Stimulated activated CD8-positive, alpha-beta memory T cell treated with anti-CD3 and anti-CD28 coated beads, Interleukin-4, amount 100 ng/mL, for 1 hour (primary cell): ENCODE measurements at places on chromosomes 1 and 21.

GRCh38 chr1:221439008-221439746 lies 302.7 kb downstream of the DUSP10 start:
- peak; percentile 14 for DNase-seq

- DNase-seq, result no peak
Observed at GRCh38 chr1:42379794-42380585, 602 bp upstream of the RIMKLA start.

DNA sequence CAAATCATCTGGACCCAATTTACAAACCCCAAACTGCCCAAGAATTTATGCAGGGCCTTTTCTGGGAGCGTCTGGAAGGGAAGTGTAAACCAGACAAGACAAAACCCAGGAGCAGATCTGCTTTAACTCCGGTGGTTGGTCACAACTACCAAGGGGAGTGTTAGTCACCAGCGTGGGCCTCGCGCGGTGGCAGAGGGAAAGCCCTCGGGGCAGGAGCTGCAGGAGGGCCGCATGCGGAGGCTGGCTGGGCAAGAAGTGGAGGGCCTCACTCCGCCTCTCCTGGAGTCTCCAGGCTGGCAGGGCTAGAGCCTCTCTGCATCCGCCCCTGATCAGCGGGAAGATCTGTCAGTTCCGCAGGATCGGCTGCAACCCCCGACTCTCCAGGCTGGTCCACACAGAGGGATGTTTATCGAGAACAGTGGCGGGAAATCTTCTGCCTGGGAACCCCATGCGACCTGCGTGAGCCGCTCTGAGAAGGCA lies 2.0 kb downstream of the COL24A1 start:
- no peak for DNase-seq

DNA sequence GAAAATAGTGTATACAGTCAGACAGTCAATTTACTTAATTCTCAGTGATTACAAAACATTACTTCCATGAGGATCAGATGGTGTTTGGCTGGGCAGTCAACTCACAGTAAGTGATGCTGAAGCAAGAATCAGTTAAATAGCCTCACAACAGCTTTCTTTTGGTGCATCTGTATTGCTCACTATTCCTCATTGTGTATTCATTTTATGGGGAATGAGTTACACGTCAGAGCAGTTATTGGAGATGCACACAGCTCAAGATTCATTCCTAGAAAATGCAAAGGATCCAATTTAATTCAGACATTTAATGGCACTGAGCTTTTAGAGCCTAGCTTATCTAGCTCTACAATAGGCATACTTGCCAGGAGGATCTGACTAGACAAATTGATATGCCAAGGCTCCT lies 150.6 kb downstream of the HS2ST1 start:
- DNase-seq, result no peak

DNA sequence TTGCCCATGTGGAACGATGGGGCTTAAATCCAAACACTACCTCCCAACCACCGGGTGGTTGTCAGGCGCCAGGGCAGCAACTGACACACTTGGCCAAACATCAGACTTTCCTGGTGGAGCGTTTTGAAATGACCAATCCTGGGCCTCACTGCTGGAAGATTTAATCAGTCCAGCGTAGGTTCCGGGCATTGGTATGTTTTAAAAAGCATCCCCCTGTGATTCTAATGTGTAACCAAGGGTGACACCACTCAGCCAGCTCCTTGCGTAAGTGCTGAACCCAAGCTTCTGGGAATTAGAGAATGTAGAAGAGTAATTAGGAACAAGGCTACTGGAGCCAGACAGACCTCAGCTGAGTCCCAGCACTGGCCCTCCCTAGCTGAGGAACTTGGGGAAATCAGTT lies 44.8 kb upstream of the KAZN start:
- DNase-seq, result no peak

GRCh38 chr21:29033301-29033700 lies 8.8 kb downstream of the USP16 start:
- DNase-seq, result no peak

DNA sequence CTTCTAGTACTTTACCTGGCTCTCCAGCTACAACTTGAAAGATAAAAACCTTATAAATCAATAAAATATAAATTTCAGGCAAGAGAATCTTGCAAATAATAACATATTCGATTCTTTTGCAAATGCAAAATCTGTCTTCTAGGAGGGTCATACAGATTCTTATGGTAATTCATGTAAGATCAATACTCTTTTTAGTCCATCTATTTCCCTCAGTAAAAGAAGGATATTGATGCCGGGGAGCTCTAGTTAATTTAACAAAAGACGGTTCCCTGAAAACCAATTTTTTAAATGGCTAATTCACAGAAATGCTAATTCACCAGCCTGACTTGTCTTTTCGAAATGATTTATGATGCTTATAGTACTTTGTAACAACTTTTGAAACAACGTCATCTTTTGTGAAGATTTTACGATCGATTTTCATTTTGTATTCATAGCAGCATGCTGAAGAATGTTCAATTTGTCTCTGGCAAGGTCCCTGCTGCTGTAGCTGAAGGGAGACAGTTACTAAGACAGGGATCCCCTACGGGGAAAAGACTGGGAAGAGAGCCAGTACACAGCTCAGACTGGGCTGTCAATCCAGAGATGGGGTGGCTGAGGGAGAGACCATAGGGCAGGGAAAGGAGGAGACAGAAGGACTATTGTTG lies 90.6 kb upstream of the SPAG17 start:
- DNase-seq, result no peak

DNA sequence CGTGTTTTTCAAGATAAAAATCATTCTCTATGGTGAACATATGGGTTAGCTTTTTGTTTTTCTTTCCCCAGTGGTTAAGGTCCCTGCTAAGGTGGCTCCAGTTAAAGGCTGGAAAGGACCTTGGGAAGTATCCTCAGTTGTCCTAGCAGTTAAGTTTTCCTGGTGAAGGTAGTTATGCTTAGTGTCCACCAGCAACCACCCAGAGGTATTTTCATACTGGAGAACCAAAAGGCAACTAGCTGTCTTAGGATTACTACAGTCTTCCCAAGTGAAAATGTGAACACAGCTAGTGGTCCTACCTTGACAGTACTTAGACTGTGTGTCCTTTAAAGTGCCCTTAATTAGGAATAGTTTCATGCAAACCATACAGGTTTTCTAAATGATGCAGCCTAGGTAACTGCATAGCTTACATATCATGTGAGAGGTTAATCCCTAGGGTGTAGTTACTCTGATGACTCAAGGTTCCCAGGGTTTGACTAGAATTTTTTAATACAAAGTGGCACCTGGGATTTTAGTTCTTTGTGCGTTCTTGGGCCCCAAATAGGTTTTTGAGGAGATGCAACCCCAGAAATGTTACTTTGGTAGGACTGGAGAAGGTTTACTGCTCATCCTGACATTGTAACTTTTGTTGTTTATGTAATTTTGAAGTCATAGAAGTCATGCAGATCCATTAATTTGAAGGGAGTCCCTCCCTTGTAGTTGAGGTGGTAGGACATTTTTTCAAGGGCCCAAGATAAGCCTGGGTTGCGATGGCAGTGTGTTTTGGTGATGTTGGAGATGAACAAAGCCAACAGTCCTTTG lies 36.5 kb downstream of the YY1AP1 start:
- no peak for DNase-seq

- DNase-seq, result no peak
Observed at GRCh38 chr1:15123925-15124324, 29.6 kb upstream of the TMEM51 start.

GRCh38 chr21:42699196-42699595 lies 45.8 kb downstream of the PDE9A start:
- DNase-seq, result no peak

DNA sequence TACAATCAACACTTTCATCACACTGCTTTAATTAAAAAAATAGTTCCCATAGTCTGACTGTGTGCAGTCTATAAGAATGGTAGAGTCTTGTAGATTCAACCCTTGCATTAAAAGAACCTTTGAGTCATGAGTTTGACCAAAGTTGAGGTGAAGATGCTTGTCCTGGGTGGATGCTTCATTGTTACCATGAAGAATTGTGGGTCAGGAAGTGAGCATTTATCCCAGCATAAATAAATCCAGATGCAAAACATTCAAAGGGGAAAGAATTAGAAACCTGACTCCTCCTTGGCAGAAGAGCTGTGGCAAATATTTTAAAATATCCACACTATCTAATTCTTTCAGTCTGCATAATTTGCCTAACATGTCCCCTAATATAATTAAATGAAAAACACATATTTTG lies 72.9 kb upstream of the SPAG17 start:
- no peak for DNase-seq

- DNase-seq, result no peak
Observed at GRCh38 chr1:203287109-203287893, 18.0 kb upstream of the BTG2 start.

DNA sequence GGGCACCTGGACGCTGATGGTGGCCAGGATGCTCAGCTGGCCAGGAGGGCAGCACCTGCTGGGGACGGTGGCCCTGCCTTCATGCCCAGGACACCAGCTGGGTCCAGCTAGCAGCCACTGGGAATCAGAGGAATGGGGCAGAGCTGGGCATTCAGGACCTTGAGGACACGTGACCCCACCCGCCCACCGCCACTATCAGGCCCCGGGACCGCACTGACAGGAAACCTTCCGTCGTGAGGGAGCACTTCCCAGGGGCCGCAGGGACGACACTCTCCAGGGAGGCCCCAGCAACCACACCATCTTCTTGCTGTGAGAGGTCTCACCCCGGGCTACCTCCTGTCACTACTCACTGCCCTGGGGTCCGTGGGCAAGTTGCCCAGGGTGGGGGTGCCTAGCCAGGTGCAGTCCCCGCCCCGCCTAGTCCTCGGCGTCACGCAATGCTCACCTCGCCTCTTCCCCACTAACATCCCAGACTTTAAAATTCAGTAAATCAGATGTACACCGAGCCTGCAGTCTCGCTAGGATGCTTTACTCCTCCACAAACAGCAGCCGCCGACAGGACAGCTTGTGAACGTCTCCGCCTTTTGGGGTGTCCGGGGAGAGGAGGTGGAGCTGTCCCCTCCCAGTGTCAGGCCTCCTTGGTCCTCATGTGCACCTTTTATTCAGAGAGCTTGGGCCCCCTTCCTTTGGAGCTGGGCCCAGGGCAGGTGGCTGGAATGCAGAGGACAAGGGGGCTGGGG lies 4.9 kb downstream of the VWA1 start:
- no peak for DNase-seq

DNA sequence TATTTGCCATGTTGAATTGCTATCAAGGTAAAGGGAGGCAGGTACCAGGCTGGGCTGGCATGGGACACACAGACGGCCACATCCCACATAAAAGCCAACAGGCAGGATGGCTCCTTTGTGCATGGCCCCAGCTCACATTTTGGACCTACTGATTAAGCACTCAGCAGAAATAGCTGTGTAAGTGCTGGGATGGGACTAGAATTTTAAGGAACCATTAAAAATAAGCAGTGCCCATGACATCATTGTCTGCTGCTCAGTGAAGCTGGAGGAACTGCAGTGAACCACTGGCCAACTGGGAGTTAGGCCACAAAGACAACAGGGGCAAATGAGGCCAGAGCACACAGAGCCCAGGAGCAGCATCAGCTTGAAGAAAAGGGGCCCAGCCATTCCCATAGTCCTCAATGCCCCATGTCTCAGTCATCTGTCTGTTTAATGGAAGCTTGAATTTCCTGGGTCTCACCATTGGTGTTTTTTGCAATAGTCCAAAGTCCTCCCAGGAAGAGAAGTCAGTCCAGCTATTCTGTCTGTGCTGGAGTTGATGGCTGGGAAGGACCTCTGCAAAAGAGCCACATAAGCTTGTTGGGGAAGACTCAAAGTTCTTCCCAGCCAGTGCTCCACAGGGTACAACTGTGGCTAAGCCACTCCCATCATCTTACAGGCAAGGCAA lies 45.3 kb upstream of the TNR start:
- no peak for DNase-seq

DNA sequence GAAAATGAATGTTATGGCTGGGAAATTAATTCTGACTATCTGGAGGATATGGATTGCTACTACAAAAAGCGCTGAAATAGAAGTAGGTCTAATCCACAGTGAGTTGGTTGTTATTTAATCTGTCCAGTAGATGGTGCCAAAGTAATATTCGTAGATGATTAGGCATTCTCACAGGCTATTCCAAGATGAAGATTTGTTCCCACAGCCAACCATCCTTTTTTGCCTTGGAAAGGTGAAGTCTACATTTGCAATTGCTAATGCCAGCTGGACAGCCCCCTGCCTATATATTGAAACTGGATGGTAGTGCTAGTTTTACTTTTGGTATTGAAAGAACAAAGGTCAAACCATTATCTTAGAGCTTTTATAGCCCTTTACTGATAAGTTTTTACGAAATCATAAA lies 43.8 kb downstream of the RBM11 start:
- DNase-seq, result no peak

- no peak for DNase-seq
Observed at GRCh38 chr1:157098519-157098918, 1.1 kb downstream of the ETV3L start.

DNA sequence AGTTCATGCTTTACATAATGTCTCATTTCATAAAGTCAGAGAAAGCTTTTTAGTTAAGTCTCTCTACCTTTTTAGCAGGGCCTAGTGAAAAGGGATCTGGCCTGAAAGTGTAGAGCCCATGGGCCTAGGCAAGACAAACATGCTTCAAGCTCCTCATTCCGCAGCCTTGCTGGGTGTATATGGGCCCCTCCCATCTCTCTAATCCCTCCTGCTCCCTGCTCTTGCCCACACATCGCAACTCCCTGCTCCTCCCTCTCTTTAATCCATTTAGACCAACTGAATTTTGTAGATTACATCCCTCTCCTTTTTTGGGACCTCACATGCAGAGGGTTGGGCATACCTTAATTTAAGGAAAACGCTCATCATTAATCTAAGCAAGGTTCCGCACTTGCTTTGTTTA lies 42.3 kb upstream of the CCDC190 start:
- DNase-seq, result no peak

DNA sequence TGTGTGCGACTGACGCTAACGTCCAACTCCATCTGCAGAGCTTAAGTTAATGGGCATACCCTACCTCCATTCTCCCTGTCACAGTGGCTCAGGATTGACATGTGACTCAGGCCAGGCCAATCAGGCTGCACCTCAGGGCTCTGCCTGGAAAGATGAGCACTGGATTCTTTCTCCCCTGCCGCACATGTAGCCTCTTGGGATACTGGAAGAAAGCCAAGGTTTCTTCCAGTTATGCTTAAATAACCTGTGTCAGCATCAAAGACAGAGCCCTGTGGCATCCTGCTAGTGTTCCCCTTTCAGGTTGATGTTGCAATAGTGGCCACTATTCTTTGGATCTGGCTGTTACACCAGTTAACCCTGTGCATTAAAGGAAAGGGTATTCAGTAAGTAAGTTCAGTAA lies 55.0 kb upstream of the SYT6 start:
- no peak for DNase-seq

GRCh38 chr1:9615316-9616063 lies 26.8 kb downstream of the TMEM201 start:
- no peak for DNase-seq

GRCh38 chr21:33844104-33844889 lies 71.3 kb downstream of the ATP5PO start:
- DNase-seq, result no peak
